ENCODE measurements at places on chromosomes 5 and 9.

GRCh38 chr5:144254552-144254951 is 83.9 kb downstream of the KCTD16 start:
- DNase-seq: no peak

DNA sequence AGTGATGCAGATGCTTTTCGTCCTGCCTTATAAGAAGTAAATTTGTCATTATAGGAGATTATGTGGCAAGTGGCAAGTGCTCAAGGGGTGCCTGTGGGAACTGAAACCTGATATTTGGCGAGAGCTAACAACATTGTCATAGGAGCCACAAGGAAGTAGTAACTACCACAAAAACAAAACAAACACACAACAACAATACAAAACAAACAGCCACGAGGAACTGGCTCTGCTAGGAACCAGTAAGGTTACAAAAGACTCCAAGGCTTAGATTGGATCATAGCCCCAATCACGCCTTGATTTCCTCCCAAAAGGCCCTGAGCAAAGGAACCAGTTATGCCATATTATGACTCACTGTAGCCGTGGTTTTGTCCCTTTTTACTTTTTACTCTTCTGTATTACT is 1045.2 kb downstream of the CDH12 start:
- DNase-seq: no peak

DNA sequence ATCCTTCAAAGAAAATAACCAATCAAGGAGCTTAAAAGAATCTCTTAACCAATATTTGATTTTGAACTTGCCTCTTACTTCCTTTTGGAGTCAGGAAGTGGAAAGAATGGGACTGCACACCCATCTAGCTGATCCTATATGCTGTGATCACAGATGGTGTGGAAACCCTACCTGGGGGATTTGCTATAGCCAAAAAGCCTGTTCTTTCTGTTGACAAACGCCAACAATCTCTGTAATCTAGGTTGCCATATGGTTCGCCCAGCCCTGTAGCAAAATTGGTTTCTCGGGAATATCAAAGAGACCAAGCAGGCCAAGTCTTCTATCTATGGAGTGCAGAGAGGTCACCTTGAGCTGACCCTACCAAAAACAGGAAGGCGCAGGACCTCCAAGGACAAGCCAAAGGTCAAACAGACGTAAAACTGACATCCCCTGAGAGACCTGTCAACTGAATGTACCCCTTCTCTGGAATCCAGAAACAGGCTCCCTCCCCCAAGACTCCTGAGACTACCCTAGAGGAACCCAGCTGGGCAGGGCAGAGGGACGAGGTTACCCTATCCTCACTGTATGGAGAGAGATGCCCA is 19.4 kb downstream of the NRG2 start:
- DNase-seq: no peak

GRCh38 chr5:172521338-172521932 is 67.1 kb upstream of the SH3PXD2B start:
- DNase-seq: no peak

DNA sequence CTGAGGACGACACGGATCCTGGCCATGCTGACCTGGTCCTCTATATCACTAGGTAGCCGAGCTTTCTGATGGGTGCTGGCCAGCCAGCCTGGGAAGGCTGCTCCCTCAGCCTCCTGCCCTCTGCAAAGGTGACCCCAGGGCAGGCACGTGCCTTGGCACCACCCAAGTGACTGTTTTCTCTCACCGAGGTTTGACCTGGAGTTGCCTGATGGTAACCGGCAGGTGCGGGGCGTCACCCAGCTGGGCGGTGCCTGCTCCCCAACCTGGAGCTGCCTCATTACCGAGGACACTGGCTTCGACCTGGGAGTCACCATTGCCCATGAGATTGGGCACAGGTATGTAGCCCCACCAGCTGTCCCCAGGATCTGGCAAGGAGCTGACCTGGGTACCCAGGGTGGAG is 3.8 kb downstream of the ADAMTS13 start:
- DNase-seq: no peak
